ENCODE measurements at places on chromosomes 5 and 9.

DNA sequence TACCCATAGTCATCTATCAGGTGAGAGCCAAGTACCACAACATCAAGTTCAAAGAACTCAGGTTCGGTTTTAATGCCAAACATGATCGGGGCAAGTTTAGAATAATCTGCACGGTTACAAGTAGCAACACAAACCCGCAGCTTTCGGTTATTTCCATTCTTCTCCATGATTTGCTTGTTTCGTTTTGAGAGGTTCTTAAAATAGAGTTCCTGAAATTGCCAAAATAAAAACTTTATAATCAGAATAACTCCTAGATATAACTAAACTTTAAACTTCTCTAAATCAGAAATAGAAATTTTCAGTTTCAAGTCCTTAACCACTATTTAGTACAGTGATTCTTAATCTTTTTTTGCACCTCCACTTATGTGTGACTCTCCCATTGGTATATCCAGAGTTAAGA is 9.1 kb downstream of the GNE start:
- no peak for DNase-seq

DNA sequence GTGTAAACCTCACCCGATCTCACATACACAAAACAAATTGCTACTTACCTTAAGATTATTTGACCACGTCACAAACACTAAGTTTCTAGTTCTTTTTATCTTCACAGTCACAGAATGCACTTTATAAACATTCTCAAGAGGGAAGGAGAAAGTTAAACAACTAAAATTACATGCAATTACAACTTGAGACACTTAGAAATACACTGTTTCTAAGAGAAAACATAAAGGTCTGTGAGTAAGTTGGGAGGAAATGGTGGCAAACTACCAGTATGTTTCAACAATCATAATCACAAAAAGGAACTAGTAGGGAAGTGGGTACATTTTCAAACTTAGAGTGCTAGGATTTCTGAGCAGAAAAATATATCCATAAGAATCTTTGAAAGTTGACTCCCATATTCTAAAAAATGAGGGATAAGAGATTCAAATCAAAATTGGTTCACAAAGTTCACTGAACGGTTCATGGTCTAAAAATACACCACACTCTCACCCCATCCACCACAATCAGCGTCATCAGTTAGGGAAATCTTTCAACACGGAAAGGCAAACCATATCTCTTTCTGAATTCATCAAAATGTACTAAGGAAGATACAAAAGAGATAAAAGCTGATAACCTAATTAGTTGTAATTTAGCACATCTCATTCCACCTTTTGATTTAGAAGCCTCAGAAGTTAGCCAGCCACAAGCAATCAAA is 182.6 kb downstream of the BNC2 start:
- DNase-seq, result no peak

GRCh38 chr9:128742401-128742800 is 18.5 kb upstream of the ZDHHC12 start:
- DNase-seq, result no peak

GRCh38 chr9:95284162-95285080 is 33.1 kb downstream of the FANCC start:
- no peak for DNase-seq

DNA sequence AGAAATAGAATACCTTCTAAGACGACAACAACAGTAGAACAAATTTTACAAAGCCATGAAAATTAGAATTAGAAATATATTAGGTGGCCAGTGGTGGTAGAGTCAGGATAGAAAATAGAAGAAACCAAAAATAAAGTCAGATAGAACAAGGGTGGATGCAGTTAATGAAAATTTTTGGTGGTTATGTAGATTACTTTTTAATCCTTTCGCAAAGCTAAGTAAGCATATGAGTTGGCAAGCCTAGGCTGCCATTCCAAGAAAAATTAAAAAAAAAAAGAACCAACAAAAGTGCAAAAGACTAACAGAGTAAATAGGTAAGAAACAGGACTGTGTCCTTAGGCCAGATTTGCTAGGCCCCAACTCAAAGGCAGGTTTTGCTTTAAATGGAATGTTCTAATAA is 56.8 kb downstream of the PCSK5 start:
- DNase-seq, result no peak

GRCh38 chr9:104232781-104233341 is 138.8 kb downstream of the SMC2 start:
- no peak for DNase-seq

DNA sequence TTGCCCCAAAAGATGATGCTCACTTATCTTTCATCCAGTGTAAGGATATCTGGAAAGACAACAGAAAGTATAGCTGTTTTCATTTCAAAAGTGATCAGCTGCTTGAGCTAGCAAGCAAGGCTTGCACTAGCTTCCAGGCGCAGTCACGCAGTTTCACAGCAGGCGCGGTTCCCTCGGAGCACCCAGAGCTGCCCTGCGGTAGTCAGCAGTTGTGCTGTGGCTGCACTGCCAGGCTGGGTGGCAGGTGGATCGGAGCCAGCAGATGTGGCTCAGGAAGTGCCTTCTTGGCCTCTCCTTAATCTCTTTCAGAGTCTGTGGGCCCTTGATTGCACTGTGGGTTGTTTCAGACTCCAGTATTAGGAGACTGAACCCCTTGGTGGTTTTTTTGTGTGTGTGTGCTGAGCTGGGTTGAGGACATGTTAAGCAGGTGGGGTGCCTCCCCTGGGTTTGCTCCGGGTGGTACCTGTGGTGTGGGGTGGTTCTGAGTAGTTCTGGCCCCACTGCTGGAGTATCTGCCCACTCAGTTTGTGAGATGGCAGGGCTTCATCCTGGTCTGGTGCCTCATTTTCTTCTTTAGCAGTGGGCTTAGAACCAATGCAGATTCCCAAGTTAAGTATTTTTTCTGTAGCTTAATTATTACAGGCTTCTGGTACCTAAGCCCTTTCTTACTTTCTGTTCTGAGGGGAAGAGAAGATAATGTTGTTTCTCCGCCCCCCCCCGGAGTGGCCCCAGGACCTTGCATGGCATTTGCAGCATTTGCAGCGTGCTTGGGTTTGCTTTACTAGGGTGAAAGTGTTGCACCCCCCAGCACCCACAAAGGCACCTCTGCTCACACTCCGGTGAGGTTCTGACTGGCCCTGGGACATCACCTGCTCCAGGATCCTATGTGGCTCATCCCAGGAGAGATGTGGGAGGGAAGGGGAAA is 16.4 kb downstream of the TENT4A start:
- DNase-seq, result no peak

- no peak for DNase-seq
Measured at GRCh38 chr9:72322259-72322658, 42.7 kb downstream of the ZFAND5 start.

DNA sequence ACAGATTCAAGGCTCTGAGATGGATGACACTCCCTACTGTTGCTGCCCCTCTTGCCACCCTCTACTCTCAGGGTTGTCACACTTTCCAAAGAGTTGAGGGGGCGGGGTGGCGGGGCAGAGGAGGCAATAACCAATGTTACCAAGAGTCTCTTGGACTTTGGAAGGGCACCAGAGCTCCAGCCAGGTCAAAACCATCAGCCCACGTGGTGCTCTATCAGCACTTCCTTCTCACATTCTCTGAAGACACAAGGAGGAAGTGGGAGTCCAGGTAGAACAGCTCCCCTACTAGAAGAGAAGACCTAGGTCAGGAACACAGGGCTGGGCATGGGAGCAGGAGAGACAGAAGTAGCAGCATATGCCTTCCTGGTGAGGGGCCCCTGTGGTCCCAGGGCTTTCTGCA is 33.0 kb upstream of the PIK3R1 start:
- DNase-seq, result no peak

DNA sequence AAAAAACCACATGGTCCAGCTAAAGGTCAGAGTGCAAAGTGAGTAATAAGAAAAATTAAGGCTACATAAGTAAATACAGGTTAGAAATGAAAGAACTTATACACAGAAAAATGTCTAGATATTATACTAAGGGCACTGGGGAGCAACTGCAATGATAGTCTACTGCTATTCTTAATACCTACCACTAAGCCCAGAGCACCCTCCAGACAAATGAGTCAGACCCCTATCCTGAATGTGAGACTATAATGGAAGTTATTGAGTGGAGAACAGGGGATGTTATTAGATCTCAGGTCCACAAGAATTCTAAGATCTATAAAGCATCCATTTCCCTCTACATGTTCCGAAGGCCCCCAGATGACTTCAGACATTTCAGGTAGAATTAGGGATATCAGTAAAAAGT is 438.3 kb downstream of the PRELID2 start:
- DNase-seq, result no peak

GRCh38 chr9:33125871-33126823 is 41.0 kb downstream of the B4GALT1 start:
- DNase-seq, result no peak

GRCh38 chr5:169805937-169806700 is 169.0 kb downstream of the DOCK2 start:
- DNase-seq, result no peak

DNA sequence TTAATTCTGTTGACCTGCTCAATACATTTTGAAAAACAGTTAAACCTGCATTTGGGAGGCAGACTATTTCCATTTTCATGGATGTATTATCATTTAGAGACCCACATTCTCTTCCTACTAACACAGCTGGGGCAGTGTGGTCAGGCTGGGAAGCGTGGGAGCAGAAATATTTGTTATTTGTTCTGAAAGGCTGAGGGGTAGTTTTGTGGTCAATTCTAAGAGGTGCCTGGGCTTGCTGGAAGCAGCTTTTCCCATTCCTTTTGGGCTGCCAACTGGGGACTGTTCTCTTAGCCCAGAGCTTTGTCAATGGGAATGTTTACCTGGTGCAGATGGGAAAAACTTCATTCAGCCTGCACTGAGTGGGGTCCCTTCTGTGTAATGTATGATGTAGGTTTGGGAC is 171.4 kb upstream of the DAP start:
- no peak for DNase-seq
